Renal pelvis (tissue), 12 donors: ENCODE measurements at places on chromosomes 5 and 9.

DNA sequence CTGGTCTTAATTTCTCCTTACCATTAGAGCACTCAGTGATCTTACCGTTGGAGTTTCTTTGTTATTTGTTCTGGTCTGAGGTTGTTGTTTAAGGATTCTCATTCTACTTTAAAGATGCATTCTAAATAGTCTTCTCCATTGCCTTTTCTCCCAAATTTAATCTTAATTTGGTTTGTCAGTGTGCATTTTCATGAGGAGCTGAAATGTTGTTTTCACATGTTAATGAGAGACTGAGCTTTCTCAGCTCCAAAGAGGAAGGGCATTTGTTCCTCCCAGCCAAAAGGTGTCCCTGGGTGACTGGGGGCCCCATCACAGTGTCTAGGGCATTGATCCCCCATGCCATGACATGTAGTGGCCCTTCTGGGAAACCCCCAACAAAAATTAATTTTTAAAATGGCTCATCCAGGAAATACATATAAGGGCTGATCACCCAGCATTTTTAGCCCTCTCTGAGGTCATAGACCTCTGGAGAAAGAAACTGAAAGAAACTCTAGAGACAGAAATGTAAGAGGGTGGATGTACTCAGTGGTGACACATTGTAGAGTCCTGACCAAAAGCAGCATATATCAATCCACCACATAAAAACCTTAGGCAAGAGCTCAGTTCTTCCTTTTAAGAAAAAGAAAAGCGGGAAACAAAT lies 240.4 kb upstream of the RAI14 start:
- DNase-seq = no peak

DNA sequence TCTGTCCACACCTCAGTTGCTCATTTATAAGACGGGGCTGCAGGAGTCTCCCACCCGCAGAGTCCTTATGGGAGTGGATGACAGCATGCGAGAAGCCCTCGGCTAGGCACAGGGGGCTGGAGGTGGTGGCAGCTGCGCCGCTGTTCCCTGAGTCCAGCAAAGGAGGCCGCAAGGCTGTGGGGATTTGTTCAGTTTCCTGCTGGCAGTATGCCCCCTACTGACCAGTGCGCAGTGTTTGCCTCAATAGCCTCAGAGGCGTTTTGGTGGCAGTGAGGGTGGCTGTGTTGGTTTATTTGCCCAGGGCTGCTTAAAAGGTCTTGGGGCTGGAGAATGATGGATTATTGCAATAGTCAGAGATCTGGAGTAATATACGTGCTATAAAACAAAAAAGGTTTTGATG lies 176.3 kb upstream of the OTULINL start:
- no peak for DNase-seq

- peak; percentile 72 for DNase-seq
Measured at GRCh38 chr5:17216974-17217492, 398 bp upstream of the BASP1 start.

DNA sequence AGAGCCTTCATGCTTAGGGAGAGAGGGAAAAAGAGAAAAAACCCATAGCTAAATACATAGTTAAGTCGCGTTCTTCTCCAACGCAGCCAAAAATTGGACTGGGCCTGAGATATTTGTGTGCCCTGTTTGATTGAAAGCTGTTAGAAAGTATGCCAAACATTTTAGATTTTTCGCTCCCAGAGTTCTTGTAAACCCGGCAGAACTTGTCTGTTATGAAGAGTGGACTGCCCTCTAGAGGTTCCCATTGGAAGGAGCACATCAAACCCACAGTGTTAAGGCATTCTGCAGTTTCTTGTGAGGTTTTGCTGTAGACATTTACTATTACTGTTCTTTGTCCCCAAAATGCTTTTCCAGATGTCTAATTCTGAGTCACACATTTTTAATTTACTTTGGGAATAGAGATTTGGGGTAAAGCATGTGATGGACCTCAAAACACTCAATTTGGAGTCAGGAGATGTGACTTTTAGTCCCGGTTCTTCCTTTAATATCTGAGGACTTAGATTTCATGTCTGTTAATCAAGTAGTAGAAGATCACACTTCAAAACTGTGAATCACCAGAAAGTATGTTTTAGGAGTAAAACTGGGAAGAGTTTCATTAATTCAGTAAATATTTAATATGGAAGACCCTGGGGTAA lies 96.6 kb downstream of the PCSK1 start:
- peak; percentile 83 for DNase-seq

- no peak for DNase-seq
Measured at GRCh38 chr5:148403344-148403743, 19.6 kb downstream of the FBXO38 start.

- peak; percentile 76 for DNase-seq
Measured at GRCh38 chr9:112119225-112120029, 55.7 kb downstream of the SUSD1 start.

DNA sequence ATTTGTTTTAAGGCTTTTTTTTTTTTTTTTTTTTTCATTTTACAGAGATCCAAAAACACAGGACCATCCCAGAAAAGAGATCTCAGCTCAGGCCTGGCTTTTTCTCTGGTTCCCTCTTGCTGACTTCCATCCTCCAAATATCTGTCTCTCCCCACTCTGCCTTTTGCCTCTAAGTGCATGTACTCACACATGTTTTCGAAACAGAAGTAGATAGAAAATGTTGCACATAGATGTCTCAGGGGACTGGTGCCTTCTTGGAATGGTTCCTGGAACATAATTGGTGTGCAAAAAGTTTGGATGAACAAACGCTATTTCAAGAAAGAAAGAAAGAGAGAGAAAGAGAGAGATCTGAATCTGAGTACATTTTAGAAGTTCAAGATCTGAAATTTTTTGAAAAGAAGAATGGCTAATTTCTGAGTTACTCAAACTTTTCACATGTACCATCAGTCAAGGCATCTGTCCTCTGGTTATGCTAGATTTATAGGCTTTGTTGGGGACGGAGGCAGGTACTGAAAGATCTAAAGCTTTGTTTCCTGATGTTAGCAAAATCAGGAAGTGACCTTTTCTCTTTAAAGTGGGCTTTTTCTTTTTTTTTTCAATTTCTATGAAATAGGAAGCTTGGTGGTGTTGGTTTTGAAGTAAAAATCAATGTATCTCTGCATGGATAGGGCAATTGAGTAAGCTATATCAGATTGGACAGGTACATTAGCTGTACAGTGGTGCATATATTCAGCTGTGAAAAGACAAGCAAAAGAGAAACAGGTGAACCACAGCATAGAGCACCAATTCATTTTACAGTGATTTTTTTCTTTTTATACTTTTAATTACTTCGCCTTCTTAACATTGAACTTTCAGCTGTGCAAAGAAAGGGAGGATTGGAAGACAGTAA lies 8.5 kb upstream of the TNFSF8 start:
- no peak for DNase-seq

GRCh38 chr5:179585941-179586401 lies 35.6 kb downstream of the RUFY1 start:
- no peak for DNase-seq

- no peak for DNase-seq
Measured at GRCh38 chr9:82117026-82117811, 128.6 kb downstream of the SPATA31D1 start.

- peak; percentile 17 for DNase-seq
Measured at GRCh38 chr9:80061940-80062339, 490.2 kb downstream of the TLE4 start.

DNA sequence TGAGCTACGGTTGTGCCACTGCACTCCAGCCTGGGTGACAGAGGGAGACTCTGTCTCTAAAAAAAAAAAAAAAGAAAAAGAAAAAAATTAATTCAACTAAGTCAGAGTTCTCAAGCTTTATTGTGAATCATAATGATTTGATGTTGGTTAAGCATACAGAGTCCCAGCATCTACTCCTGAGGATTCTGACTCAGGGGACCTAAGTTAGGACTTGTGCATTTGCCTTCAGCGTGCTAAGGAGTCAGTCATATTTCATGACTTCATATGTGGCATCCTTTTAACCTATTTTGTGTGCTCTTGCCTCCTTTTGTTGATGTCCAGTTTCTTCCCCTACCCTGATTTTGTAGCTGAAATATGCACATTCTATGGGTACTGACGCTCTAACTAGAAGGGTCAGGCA lies 2.9 kb downstream of the MYOZ3 start:
- no peak for DNase-seq
